ENCODE measurements at places on chromosomes 3 and 15. TPM values are rescaled to one million over a fixed set of nuclear protein-coding genes. Genes with fewer than 3 reads are reported as not detected.

- no peak for DNase-seq
Observed at GRCh38 chr3:49098910-49099630, 5.2 kb upstream of the QRICH1 start.

DNA sequence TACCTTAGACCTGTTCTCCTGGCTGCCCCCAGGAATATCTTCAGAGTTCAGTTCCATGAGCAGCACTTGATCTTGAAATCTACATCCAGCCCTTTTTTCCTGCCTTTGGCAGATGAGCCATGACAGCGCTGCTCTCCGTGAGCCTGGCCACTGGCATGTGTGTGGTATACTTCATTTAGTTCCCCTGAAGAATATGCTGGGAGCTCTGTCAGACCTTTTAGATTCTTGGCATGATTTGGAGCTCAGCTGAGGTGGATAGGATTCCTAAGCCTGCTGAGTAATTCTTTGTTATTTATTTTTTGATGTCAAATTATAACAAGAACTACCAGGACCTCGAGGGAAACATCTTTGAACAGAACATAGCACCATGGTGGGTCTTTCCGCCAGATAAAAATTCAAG lies 121.7 kb downstream of the EDEM1 start:
- DNase-seq, result no peak

- DNase-seq, result no peak
Observed at GRCh38 chr3:25697553-25697952, 32.8 kb upstream of the TOP2B start.

DNA sequence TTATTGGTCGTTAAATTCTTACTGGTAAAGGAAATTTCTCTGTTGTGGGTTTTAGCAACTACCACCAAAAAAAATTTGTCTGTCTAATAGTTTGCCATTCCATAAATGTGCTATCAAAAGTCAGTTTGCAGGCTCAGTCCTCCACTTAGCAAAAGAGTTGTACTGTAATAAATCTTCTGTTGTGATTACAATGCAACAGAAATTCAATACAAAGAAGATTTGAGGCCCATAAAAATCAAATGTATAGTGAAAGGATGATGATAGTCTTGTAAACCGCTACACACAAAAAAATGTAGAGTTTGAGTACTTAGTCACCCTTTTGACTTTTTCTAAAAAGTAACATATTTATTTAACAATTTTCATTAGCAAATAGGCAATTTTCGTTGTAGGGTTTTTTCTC lies 251.7 kb downstream of the VGLL3 start:
- DNase-seq, result no peak

Gene SCN11A
- 0.14 TPM for total RNA-seq

Gene BSN
- total RNA-seq, result 0.43 TPM

Gene UBA7
- 110 TPM for total RNA-seq
